ENCODE measurements at places on chromosomes 3 and 15.

DNA sequence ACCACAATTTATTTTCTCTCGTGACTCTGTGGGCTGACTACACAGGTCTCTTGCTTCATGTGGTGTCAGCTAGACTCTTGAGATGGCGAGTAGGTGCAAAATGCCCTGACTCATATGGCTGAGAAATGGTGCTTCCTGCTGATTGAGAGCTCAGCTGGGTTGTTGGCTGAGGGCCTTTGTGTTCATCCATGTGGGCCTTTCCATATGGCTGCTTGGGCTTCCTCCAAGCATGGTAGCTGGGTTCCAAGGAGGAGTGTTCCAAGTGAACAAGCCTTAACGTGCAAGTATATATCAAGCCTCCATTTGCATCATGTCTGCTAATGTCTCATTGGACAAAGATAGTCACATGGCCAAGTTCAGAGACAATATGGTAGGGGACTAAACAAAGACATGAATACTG is 164.0 kb downstream of the PDCD6IP start:
- DNase-seq = no peak

DNA sequence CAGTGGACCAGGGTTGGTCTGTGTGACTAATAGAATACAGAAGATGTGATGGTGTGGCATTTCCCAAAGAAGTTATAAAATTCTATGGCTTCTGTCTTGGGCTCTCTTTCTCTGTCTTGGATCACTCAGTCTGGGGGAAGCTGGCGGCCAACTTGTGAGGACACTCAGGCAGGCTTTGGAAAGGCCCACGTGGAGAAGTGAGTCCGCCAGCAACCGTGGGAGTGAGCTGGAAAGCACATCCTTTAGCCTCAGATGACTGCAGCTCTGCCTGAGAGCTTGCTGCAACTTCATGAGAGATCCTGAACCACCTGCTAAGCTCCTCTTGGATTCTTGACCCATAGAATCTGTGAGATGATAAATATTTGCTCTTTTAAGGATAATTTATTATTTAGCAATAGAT is 72.0 kb upstream of the RASGRP1 start:
- peak; percentile 29 for DNase-seq

- DNase-seq = no peak
Observed at GRCh38 chr3:139617672-139618268, 60.0 kb downstream of the NMNAT3 start.

- DNase-seq = no peak
Observed at GRCh38 chr15:95019907-95020306, 788.5 kb downstream of the MCTP2 start.

- no peak for DNase-seq
Observed at GRCh38 chr3:16406166-16406565, 107.3 kb downstream of the RFTN1 start.

DNA sequence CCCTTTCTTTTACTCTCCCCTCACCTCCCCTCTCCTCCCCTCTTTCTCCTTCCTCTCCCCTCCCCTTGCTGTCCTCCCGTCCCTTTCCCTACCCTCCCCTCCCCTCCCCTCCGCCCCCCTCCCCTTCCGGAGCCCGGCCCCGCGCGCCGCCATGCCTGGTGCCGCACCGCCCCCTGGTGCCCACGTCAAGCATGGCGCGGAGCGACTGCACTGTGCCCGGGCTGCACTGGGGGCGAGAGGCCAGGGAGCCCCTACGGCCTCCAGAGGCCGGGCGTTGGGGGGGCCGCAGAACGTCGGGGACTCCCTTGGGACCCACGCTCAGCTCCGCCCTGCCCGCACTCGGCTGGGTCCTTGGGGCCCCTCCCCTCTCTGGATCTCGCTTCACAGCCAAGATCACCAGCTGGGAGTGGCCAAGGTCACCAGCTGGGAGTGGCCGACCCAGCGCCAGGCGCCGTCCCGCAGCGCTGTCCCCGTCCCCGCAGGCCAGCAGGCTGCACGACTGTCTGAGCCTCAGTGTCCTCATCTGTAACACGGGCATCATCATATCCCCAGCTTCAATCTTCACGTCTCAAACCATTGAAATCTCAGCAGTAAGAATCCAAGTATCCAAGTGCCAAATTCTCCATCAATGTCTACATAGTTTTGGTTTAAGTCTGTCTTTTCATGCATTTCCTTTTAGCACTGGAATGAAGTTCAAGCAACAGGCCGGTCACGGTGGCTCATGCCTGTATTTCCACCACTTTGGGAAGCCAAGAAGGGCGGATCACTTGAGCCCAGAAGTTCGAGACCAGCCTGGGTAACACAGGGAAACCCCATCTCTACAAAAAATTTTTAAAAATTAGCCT is 42.5 kb downstream of the TPRA1 start:
- DNase-seq = peak; percentile 81

DNA sequence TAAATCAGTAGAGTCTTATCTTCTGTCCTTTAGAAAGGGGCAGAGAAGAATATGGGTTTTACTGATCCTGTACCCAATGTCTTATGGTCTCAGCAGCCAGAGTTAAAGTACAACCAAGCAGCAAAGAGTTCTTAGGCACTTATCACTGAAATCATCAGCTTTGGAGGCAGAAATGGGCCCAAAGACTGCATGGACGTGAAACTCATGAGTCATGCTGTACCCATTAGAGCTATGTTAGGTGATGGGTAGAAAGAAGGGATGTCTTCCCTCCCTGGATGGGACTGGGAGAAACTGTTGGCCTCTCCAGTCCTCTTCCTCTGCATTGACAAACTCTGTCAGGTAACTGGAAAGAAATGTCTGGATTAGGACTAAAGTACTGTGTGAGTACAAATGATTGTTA is 63.4 kb downstream of the EOMES start:
- DNase-seq = no peak

GRCh38 chr15:61880084-61880483 is 180.2 kb downstream of the VPS13C start:
- DNase-seq = no peak

DNA sequence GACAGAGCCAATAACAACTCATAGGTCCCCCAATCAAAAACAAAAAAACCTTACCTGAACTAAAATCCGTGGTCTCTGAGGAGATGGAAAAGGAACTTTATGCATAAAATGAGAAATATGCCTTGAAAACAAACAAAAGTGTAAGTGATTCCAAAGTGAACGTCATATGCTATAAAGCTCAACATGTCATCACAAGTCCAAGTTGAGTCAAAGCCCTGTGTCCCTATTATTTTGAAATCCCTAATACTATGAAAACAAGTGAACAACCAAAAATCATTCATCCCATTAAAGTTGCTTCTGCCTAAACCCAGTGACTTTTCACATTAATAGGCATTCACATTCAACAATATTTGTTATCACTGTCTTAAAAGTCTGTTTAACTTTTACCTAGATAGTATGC is 59.4 kb downstream of the DENND4A start:
- DNase-seq = no peak

DNA sequence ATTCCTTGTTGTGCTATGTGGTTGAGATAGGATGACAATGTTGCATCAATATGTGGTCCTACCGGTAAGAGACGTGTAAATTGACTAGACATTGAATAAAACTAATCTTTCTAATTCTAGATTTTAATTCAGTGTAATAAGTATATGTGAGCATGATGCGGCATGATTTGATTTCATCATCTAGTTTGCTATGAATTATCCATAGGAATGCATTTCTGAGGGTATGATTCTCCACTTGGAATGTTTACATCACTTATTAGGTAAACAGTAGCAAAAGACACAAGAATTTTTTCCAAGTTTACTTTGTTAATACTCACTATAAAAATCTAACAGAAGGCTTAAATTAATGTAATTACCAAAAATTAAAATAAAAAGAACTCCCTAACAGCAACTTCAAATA is 353.5 kb downstream of the CADM2 start:
- DNase-seq = no peak

GRCh38 chr3:126422571-126423091 is 27.9 kb downstream of the CFAP100 start:
- no peak for DNase-seq
